Adipose tissue (tissue), 3 donors: ENCODE measurements at places on chromosomes 6 and 20. TPM values are rescaled to one million over a fixed set of nuclear protein-coding genes. Genes with fewer than 3 reads are reported as not detected.

The DOK5 gene
- polyA plus RNA-seq = 2.7 TPM

The TRIM15 gene
- polyA plus RNA-seq = not detected

The PLTP gene
- polyA plus RNA-seq = 113 TPM

The RNF39 gene
- polyA plus RNA-seq = not detected

The BPIFA1 gene
- polyA plus RNA-seq = not detected

The CARMIL1 gene
- polyA plus RNA-seq = 3.0 TPM

The EEF1A1 gene
- polyA plus RNA-seq = 14,659 TPM

The SCRT2 gene
- not detected for polyA plus RNA-seq

The CDC5L gene
- 6.5 TPM for polyA plus RNA-seq

The NAPB gene
- 2.6 TPM for polyA plus RNA-seq

The PNPLA1 gene
- 0.02 TPM for polyA plus RNA-seq

The MYO6 gene
- 6.2 TPM for polyA plus RNA-seq

The TM9SF4 gene
- 19.2 TPM for polyA plus RNA-seq

The TNFAIP3 gene
- polyA plus RNA-seq = 15.6 TPM

The FUT9 gene
- not detected for polyA plus RNA-seq

The PHACTR1 gene
- polyA plus RNA-seq = 1.3 TPM

The ZNF311 gene
- polyA plus RNA-seq = 1.0 TPM

The SNRPB2 gene
- polyA plus RNA-seq = 22.1 TPM

The GPX5 gene
- not detected for polyA plus RNA-seq

The MEP1A gene
- 0.09 TPM for polyA plus RNA-seq

The BMP7 gene
- polyA plus RNA-seq = 0.41 TPM

The RAB32 gene
- polyA plus RNA-seq = 23.1 TPM

The CDH4 gene
- 0.11 TPM for polyA plus RNA-seq

The CYP24A1 gene
- not detected for polyA plus RNA-seq

The ZBTB12 gene
- 5.2 TPM for polyA plus RNA-seq

The CGA gene
- polyA plus RNA-seq = not detected

The TAAR1 gene
- polyA plus RNA-seq = not detected

The TSBP1 gene
- polyA plus RNA-seq = not detected

The SPTLC3 gene
- 2.2 TPM for polyA plus RNA-seq

The EPPIN gene
- polyA plus RNA-seq = not detected

The OPRL1 gene
- polyA plus RNA-seq = 1.2 TPM

The DEFB124 gene
- 0.34 TPM for polyA plus RNA-seq

The LPA gene
- 0.10 TPM for polyA plus RNA-seq

The VSTM2L gene
- 0.78 TPM for polyA plus RNA-seq

The PIGT gene
- 45.9 TPM for polyA plus RNA-seq

The RWDD2A gene
- 4.9 TPM for polyA plus RNA-seq

The BPIFB1 gene
- 0.39 TPM for polyA plus RNA-seq

The HDAC2 gene
- polyA plus RNA-seq = 55.4 TPM

The LTA gene
- polyA plus RNA-seq = 0.08 TPM

The BTBD3 gene
- 10.6 TPM for polyA plus RNA-seq

The GPANK1 gene
- 16.6 TPM for polyA plus RNA-seq

The TRIM27 gene
- polyA plus RNA-seq = 26.2 TPM

The OR2H2 gene
- polyA plus RNA-seq = not detected

The TAAR9 gene
- not detected for polyA plus RNA-seq

The ELMO2 gene
- 13.0 TPM for polyA plus RNA-seq

The PKHD1 gene
- 3.3 TPM for polyA plus RNA-seq

The RBM12 gene
- polyA plus RNA-seq = 17.8 TPM

The FOXQ1 gene
- 0.34 TPM for polyA plus RNA-seq

The HLA-DRB5 gene
- 1.4 TPM for polyA plus RNA-seq

The NOP56 gene
- polyA plus RNA-seq = 161 TPM

The ULBP1 gene
- 0.22 TPM for polyA plus RNA-seq

The TXNDC5 gene
- 88.6 TPM for polyA plus RNA-seq

The ACTL10 gene
- polyA plus RNA-seq = 3.4 TPM

The CAGE1 gene
- polyA plus RNA-seq = not detected
